Esophagus squamous epithelium (tissue), 5 donors: ENCODE measurements at places on chromosomes 6 and 20.

GRCh38 chr6:31203345-31203979 is 33.0 kb upstream of the POU5F1 start:
- DNase-seq = no peak

DNA sequence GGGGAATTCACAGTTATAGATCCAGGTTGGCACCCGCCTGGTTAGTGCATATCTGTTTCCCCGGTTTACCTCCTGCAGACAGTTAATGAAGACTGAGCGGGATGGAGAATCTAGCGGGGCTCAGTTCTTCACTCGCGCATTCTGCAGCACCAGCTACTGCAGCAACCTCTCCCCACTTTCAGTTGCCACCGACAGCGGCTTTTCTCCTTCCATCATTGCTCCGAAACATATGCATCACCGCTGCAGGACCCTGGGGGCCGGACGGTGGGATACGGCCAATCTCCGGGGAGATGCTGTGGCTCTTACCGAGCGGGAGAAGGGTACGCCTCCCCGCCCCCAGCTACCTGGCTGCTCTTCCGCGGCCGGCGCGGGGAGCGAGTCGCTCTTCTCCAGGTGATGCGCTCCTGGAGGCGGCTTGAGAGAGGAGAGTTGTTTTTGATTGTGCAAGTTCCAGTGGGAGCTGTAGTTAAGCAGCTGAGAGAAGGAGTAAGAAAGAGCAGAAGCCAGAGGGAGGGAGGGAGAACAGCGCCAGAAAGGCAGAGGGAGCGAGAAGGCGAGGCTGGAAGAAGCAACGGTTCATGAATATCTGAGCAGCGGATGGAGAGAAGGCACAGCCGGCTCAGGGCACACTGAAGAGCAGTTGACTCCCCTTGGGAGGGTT is at the start of gene SGK1:
TSS of gene SGK1 (minus strand) at position 642 of the 661 bp plus-strand sequence. CDS start 652 bp downstream, outside the sequence.
- no peak for DNase-seq

DNA sequence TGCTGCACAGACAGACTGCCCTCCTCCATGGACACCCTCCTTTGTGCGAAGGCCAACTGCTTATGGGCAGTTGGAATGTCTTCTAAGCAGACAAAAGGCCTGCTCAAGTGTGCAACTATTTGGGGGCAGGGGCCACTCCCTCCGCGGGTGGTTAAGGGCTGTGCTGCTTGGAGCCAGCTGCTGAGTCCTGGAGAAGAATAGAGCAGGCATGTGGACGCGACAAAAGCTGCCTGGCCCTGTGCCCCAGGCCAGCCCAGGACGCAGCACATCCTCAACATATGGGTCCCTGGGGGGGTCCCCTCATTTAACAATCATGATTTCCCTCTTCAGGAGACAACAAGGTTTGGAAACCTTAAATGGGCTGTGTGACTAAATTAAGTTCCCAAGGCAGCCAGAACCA is 45.5 kb upstream of the ENTPD6 start:
- no peak for DNase-seq

DNA sequence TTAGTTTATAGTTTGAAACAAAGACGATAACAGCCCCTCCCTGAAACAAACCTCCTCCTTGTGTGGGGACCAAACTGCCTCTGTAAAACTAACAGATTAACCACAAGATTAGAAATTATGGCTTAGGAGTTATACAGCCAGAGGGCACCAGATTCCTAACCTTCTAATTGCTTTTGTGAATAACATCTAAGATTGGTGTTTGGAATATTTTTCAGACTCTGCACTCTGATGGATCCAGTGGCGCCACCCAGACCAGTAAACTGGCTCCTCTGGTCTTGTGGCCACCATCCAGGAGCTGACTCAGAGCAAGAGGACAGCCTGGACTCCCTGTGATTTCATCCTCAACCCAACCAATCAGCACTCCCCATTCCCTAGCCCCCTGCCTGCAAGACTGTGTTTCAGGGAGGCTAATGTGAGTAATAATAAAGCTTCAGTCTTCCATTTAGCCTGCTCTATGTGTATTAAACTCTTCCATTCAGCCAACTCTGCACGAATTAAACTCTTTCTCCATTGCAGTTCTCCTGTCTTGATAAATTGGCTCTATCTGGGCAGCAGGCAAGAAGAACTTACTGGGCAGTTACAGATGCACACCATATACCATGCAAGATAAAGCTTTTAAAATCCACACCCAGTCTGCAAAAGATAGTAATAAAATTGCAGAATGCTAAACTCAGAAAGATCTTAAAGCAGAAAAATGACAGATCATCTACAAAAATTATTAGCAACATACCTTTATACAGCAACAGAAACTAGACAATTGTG is 58.5 kb upstream of the SLC22A16 start:
- no peak for DNase-seq

- DNase-seq = no peak
Observed at GRCh38 chr6:7025861-7026260, 81.9 kb upstream of the RREB1 start.

DNA sequence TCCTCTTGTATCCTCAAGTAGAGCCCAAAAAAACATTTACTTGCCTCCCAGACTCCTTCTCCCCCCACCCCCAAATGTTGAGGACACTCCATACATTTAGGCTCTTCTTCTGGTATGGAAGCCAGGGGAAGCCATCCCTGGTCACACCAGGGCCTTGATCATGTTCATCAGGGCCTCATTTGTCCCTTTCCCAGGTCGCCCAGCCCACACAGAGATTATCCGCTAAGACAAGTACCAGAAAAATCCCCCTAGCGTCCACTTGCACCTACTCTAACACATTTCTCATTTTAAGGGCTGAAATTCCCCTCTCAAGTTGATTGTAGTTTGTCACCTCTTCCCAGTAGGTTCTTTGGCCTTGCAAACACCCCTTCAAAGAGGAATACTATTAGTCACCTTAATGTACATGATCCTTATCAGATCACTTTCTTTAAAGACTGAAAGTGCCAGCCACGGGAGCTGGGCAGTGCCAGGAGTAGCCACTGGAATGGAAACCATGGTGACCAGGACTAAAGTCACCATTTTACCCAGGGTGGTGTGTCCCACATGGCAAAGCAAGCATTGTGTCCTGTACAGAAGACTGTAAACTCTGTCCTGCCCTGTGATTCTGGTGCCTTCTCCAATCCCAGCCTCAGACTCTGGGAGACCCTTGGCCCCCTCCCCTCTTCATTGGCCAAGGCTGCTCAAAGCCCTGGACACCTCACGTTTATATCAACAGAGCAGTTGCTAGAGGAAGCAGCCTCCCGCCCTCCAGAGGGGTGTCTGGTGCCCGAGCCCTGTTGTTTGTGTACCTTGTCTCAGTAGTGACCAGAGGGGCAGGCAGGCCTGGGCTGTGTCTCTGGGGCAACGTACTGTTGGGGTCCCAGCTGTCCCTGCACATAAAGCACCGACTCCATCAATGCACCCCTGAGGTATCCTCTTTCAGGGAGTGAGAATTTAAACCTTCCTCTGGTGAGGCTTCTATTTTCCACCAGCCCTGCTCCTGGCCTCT is 5.0 kb upstream of the APOBEC2 start:
- no peak for DNase-seq
